Iris pigment epithelial cell (primary cell): ENCODE measurements at places on chromosomes 7 and 10.
A peak's percentile ranks its signal among the peaks of the same experiment; 100 is the strongest.

- DNase-seq: no peak
Observed at GRCh38 chr7:141991140-141991539, 4.5 kb upstream of the MGAM start.

- peak; percentile 12 for DNase-seq
Observed at GRCh38 chr10:18738835-18739234, 79.6 kb downstream of the ARL5B start.

DNA sequence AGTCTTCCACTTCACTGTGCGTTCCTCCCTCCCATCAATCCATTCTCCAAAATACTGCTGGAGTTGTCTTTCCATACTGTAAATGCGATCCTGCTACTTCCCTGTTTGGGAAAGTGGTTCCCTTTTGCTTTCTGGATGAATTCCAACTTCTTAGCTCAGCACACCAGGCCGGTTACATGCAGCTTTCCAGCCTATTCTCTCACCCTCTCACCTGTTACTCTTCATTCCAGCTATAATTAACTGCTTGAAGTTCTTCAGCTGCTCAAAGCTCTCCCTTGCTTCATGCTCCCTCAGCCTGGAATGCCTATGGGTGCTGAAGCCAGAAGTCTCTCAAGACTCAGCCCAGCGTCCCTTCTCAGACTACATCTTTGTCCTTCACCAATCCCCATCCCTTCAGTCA is 6.0 kb upstream of the ZNRF2 start:
- DNase-seq: no peak

GRCh38 chr7:152677808-152678670 is 2.1 kb upstream of the XRCC2 start:
- no peak for DNase-seq

- no peak for DNase-seq
Observed at GRCh38 chr10:129956286-129956670, 7.8 kb downstream of the EBF3 start.

- DNase-seq: no peak
Observed at GRCh38 chr7:27617651-27618381, 44.9 kb downstream of the HIBADH start.

DNA sequence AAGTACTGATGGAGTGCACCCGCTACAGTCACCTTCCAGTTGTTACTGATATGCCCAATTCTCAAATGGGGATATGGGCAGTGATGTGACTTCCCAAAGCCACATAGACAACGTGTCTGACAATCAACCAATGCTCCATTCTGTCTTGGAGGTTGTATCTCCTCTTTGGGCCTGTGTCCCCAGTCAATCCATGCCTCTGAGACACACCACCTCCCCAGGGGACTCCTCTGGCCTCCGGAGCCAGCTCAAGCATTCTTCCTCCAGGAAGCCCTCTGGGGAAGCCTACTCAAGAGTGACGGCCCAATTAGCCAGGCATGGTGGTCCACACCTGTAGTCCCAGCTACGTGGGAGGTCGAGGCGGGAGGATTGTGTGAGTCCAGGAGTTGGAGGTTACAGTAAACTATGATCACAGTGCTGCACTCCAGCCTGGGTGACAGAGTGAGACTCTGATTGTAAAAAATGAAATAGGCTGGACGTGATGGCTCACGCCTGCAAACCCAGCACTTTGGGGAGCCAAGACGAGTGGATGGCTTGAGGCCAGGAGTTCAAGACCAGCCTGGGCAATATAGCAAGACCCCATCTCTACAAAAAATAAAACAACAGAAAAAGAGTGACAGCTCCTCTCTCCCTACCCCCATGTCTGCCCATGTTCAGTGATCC is 99.5 kb upstream of the TNRC18 start:
- peak; percentile 42 for DNase-seq

GRCh38 chr10:89609833-89610346 is 35.2 kb downstream of the PANK1 start:
- no peak for DNase-seq

DNA sequence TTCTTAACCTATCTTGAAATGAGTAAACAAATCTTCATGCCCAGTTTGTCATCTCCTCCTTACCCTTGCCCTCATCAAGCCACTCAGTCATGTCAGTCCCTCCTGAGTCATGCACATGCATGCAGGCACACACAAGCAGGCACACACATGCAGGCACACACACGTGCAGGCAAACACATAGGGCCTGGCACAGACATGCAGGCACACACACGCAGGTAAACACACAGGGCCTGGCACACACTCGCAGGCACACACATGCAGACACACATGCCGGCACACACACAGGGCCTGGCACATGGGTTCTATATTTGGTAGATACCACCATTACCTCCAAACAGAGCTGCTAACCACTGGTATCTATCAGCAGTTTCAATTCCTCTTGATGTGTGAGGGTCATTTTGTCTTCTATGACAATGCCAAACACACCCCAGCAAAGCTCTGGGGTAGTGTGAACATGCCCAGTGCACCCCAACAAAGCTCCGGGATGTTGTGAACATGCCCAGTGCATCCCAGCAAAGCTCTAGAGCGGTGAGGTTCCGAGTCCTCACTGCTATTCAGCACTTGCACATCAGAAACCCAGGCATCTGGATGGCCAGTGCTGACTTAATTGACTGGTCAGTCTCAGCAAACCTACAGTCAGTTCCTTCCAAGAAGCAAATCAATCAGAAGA is 563.8 kb downstream of the PTPRN2 start:
- no peak for DNase-seq

- DNase-seq: no peak
Observed at GRCh38 chr10:47301833-47302232, 1.8 kb downstream of the GDF10 start.

GRCh38 chr10:80133206-80133605 is 676 bp downstream of the PLAC9 start:
- no peak for DNase-seq

GRCh38 chr7:70571961-70572360 is 560.0 kb upstream of the GALNT17 start:
- no peak for DNase-seq

GRCh38 chr10:65194126-65194525 is 1672.9 kb downstream of the REEP3 start:
- peak; percentile 24 for DNase-seq

GRCh38 chr10:87913156-87913921 is 49.9 kb downstream of the PTEN start:
- no peak for DNase-seq

- no peak for DNase-seq
Observed at GRCh38 chr7:108367314-108367713, 88.9 kb downstream of the NRCAM start.

DNA sequence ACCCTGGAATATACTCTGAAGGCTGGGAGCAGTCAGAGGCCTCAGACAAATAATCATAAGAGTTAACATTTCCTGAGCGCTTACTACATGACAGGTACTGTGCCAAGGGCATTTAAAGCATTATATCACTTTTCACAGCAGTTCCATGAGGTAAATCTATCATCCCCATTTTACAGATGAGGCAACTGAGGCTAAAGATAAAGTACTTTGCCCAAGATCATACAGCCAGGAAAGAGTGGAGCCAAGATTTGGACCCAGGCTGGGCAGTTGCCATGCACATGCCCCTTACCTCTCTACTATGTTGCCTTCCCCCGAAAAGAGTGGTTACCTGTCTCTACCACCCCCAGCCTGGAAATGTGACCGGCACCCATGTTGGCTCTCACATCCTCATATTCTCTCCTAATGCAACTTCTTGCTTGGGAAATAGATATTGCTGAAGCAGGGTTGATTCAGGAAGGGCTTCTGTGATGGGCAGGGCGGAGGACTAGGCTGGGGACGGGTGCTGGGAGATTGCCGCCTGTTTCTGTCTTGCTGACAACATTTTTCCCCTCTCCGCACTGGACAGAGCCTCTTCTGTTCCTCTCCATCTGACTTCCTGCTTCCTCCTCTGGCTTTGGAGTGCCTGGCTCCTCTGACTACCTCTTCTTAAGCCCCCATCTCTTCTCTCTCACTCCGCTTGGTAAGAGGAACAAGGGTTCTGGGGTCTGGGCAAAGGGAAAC is 13.8 kb downstream of the SMO start:
- DNase-seq: no peak

DNA sequence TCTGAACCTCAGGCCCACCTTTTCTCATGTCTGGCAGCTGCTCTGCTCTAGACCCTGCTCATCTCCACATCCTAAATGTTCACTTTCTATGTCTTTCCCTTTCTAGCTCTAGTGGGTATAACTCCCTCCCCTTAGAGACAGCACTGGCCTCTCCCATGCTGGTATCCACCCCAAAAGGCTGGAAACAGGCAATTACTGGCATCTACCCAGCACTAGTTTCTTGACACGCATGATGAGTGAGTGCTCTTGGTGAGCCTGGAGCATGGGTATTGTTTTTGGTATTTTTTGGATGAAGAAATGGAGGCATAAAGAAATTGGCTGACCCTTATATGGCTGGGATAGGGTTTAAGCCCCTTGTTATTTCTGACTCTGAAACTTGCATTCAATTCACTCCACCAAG is 156.0 kb downstream of the EGFR start:
- DNase-seq: no peak

DNA sequence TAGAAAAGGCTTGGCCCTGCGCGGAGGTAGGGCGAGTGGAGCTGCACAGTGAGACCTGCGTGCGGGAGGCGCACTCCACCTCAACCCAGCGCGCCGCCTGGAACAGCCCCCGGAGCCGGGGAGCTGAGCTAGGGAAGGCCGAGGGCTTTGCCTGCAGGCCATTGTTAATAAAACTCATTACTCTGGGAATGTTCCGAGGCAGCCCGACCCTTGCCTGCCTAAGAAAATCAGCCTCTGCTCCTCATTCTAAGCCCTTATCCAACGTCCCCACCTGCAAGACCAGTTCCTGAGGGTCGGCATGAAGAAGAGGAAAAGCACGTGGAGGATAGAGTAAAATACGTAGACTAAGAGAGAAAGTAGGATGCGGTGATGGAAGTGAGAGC is 55.3 kb downstream of the C7orf25 start:
- no peak for DNase-seq

GRCh38 chr10:101444058-101444898 is 90.3 kb downstream of the BTRC start:
- DNase-seq: peak; percentile 32

- DNase-seq: no peak
Observed at GRCh38 chr10:92656266-92656961, 33.3 kb upstream of the HHEX start.

- peak; percentile 23 for DNase-seq
Observed at GRCh38 chr7:156735851-156736250, 95.3 kb downstream of the RNF32 start.

DNA sequence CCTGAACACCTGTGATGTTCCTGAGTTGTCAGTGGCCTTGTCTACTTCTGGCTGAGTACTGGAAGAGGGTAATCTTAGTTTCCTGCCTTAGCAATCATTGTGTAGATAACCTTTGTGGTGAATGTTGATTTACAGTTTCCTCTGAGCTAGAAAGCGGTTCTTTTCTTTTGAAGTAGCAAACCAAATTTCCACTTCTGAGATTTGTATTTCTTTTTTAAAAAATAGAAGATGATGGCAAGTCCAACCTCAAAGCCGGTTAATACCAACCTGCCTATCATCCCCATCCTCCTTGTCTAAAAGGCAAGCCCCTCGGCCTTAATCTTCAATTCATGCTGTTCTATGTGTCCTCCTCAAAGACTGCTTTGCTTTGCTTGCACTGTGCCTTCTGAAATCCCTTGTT is 12.5 kb upstream of the PALS2 start:
- no peak for DNase-seq

GRCh38 chr7:143015926-143016490 is 10.9 kb downstream of the OR9A2 start:
- DNase-seq: peak; percentile 82

- DNase-seq: no peak
Observed at GRCh38 chr7:36979810-36980248, 255.5 kb upstream of the AOAH start.

- peak; percentile 85 for DNase-seq
Observed at GRCh38 chr7:7122701-7123281, 59.6 kb upstream of the C1GALT1 start.

- no peak for DNase-seq
Observed at GRCh38 chr7:107971100-107971499, 31.9 kb downstream of the LAMB1 start.

GRCh38 chr7:155551785-155552611 is 5.6 kb upstream of the CNPY1 start:
- no peak for DNase-seq

DNA sequence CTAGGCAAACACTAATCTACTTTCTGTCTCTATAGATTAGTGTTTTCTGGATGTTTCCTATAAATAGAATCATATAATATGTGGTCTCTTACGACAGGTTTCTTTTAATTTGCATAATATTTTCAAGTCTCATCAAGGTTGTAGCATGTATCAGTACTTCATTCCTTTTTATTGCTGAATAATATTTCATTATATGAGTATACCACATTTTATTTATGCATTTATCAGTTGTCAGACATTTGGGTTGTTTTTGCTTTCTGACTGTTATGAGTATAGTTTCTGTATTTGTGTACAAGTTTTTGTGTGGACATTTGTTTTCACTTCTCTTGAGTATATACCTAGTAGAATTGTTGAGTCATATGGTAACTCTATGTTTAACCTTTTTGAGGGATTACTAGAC is 48.2 kb downstream of the SHOC2 start:
- DNase-seq: no peak

- no peak for DNase-seq
Observed at GRCh38 chr10:81920213-81920829, 45.3 kb downstream of the NRG3 start.

GRCh38 chr7:54967377-54967776 is 51.4 kb upstream of the EGFR start:
- DNase-seq: peak; percentile 58

- no peak for DNase-seq
Observed at GRCh38 chr7:131619336-131620305, 63.2 kb upstream of the PODXL start.

DNA sequence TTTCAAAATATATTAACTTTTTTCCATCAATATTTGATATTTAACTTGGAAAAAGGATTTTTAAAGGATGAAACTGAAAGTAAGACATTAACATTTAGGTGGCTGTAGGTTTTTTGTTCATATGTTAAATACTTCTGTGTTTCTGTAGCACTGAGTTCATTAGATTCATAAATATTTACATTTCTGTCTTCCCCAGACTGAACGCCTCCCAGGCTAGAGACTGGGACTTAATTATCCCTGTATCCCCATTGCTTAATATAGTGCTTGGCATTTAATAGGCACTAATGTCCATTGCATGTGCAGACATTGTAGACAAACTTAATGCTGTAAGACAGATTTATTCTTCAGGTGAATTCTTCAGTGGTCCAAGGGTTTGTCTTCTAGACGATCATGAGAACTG is 7.4 kb downstream of the PTPN12 start:
- DNase-seq: no peak

DNA sequence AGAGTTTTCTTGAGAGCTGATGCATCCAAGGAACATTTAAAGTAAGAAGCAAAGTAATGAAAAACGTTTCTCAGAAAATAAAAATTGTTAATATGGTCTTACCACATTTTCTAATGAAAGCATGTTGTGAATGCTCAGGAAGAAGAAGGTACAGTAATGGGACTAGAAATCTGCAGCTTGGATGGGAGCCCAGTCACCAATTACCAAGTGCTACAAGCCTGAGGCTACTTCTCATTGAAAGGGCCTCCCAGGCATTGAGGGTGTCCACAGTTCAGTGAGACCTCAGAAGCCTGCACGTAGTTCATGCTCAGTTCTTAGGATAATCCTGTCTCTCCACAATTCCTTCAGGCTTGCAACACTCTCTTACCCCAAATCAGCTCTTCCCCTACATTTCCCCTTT is 17.6 kb downstream of the PTN start:
- DNase-seq: no peak
